NCI-H1417 treated with DMSO at 0.1 percent for 48 hours (cell line): ENCODE measurements at places on chromosomes 3 and 15.

- DNase-seq = no peak
These were observed 8.1 kb downstream of the FAM131A start for GRCh38 chr3:184345317-184346144.

DNA sequence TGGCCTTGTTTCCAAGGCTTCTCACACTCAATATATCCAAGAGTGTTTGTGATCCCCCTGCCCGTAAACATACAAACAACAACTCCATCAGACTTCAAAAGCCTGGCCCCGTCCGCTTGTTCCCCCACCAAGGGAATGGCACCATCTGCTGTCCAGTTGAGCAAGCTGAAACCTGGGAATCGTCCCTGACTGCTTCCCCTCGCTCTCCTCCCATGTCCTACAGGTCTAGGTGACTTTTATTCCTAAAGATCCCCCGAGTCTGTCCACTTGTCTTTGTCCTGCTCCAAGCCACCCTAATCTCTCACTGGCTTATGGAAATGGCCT is 27.9 kb upstream of the FAM174B start:
- no peak for DNase-seq

- no peak for DNase-seq
These were observed 12.1 kb downstream of the SLC4A7 start for GRCh38 chr3:27471923-27472550.

GRCh38 chr3:1583044-1583443 is 490.2 kb downstream of the CNTN6 start:
- DNase-seq = no peak

DNA sequence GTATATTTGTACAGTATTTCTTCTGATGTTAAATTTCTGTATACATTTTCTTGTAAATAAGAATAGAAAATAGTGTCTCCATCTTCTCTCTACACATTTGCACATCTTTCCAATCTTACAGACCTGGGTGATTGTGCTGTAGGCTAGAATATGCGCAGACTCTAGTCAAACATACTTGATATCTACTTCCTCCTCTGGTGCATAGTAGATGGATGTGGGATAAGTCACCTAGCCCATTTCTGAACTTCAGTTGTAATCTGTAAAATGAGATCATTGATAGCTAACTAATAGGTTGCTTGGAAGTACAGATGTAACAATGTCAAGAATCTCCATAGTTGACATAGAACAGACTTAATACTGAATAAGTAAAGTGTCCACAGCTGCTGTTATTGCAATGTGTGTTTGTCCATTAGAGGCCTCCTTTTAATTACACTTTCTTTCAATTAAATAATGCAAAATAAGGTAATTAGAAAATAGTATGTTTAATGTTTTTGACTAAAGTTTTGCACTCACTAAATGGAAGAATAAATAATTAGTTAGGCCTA is 46.7 kb downstream of the ALCAM start:
- DNase-seq = no peak

DNA sequence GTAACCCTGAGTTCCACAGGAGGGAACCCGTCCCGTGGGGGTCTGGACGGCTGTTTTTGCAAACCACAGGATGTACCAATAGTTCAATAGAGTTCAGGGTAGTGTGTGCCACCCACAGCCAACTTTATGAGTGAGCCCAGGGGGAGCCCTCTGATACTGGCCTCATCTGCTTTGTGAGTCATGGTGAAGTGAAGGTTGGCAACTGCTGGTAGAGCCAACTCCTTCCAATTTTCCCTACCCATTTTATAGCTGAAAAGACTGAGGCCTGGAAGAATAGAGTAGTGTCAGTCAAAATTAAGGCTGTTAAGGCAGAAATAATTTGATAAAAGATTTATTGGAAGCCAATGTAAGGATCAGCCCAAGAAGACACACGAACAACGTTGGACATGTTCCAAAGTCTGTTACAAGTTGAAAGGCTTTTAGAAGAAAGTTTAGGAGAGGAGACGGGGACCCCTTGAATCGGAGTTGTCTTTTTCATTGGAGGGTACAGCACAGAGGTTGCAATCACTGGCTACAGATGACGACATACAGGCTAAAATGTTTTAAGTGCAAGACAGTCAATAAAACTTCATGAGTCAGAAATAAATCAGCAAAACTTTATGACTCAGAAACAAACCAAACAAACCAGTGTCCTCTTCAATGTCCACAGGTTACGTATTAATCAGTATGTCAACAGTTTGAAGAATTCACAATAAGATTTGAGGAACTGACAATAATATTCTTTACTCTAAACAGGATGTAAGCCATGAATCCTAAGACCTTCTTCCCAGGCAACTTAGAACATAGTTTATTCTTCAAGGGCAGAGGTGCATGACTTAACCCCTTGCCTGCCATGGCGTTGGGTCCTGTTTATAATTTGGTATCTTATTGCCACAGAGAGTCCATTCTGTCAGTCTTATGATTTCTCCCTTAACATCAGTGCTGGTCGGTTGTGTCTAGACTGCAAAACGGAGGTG is 62.9 kb upstream of the NR2E3 start:
- no peak for DNase-seq

DNA sequence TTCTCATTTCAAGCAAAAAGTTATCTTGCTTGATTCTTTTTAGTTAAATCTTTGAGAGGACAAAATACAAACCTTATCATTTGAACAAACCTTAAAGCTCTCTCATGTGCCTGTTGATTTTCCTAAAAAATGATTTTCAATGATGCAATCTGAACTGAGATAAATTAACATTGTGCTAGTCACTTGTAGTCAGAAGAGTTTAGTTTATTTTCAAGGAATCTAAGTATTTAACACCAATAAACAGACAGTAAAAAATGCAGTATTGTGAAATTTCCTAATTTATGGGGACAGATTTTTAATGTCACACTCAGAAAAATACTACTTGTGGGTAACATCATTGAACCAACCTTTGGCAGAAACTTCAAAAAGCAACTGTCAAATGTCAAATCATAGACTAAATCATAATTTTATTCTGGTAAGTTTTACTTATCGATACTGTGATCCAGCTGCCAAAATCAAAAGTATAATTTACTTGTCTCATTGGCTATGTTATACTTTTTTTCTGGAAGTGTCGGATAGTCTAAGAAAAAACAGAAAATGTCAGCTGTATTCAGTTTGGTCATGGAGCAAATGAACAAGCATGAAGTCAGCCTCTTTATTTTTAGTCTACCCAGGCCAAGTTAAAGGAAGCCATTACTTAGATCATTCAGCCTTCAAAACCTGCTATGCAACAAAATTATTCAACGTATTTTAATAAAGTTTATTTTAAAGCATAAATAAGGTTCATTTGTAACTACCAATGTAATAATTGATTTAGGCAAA is 52.4 kb upstream of the FNDC3B start:
- no peak for DNase-seq

GRCh38 chr3:171454041-171454440 is 6.2 kb downstream of the TNIK start:
- DNase-seq = no peak

- DNase-seq = no peak
These were observed 5.2 kb upstream of the LCTL start for GRCh38 chr15:66570842-66571478.

- no peak for DNase-seq
These were observed 57.5 kb upstream of the SLC6A1 start for GRCh38 chr3:10935028-10935427.

GRCh38 chr15:83709241-83709640 is 55.3 kb downstream of the ADAMTSL3 start:
- DNase-seq = no peak

DNA sequence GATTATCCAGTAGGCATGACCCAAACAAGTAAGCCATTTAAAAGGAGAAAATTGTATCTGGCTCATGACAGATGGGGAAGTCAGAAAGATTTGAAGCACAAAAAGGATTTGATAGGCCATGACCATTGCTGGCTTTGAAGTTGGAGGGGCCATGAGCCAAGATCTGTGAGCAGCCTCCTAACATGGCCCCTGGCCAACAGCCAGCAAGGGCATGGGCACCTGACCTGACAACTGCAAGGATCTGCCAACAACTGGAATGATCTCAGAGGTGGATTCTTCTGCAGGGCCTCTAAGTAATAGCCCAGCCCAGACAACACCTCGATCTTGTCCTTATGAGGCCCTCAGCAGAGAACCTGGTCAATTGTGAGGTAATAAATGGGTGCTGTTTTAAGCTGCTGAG is 93.0 kb downstream of the ARNT2 start:
- DNase-seq = no peak

DNA sequence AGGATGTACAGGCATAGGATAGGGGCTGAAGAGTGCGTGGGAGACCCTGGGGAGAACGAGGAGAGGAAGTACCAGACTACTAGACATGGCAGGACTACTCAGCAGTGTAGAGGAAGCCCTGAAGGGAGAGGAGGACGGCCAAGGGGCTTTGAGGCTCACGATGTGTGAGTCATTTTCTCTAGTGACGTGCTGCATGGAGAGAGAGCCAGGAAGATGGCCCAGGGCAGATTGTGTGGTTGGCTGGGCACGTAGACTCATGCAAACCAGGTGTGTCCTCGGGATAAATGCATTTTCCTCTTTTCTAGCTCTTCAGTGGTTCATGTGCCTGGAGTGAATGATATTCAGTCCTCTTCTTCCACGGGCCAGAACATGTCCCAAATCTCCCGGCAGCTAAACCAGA is 115.0 kb upstream of the ABHD17C start:
- DNase-seq = no peak

DNA sequence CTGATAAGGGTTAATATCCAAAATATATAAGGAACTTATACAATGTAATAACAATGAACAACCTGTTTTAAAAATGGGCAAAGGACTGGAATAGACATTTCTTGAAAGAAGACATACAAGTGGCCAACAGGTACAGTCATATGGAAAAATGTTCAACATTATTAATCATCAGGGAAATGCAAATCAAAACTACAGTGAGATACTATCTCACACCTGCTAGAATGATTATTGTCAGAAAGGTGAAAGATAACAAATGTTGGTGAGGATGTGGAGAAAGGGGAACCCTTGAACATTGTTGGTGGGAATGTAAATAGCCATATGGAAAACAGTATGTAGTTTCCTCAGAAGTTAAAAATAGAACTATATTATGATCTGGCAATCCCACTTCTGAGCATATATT is 20.4 kb downstream of the GOLM2 start:
- no peak for DNase-seq
